ENCODE measurements at places on chromosomes 2 and 18.

DNA sequence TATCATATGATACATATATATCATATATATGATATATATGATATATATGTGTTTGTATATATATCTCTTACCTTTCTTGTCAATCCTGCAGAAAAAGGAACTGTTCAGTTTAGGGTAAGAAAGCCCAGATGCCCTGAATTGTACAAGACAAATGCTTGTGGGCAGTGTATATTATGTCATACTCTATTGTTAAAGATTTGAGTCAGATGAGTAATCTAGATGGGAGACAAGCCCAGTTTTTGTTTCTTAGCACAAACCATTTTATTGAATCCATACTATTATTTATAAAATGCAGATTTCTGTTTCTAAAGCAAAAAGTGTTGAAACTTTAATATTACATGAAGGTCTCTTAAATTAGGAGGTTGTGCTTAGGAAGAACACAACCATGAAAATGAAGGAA lies 90.6 kb downstream of the VRK2 start:
- no peak for DNase-seq

DNA sequence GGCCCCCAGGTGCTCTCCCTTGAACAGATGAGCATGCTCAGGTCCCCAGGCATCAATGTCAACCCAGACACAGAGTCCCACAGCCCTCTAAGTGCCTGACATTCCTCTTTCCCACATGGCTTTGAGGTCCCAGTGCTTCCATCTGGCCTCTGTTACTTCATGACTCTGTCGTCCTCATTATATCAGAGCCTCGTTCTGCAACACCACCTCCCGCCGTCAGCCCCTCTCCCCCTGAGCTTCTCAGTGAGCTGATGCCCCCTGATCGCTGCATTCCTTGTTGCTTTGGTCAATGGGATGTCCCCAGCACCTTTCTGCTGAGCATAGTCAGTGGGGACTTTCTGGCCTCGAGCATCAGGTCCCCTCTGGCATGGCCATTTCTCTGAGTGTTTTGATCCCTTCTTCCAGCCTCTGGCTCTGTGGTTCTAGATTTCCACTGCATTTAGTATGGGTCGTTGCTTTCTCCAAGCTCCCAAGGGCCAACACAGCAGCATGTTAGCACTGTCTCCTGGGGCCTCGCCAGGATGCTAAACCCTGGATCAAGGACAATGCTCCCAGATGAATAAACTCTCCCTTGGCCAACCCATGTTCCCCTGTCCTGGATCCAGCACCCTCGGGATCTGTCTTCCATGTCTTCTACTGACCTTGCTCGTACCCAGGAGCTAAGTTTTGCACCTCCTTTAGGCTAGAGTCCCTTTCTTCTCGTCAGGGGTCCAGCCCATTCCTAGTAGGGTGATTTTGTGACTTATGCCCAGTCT lies 143.2 kb upstream of the TWIST2 start:
- no peak for DNase-seq

DNA sequence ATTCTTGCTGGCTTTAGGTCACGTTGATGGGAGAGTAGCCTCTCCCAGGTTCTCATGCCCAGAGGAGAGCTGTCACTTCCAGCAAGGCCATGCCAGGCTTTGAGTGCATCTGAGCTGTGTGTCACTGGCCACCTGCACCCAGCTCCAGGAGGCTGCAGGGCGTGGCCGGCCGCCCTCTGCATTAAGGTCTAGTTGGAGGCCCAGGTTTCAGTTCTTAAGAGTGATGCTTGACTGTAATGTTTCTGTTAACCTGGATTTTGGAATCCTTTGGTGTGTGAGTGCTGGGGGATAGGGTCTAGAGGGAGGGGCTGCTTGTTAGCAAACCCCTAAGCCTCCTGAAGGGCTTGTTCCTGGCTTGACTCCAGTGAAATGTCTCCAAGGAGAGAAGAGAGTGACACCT lies 140.1 kb downstream of the ACOXL start:
- no peak for DNase-seq

DNA sequence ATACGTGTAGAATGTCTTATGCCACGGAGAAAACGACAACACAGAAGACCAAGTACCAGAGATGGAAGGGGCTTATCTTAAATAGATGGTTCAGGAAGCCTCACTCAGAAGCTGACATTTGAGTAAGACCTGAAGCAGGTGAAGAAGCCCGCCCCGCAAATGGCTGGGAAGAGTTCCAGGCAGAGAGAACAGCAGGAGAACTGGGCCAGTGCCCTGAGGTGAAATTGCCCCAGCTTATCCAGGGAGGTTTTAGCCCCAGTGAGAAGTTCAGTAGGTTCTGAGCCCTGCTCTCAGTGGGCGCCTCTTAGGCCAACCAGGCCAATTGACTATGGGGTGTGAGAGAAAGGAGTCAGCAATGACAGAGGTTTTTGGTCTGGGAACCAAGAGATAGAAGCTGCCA lies 166.1 kb upstream of the FOSL2 start:
- DNase-seq, result no peak

- DNase-seq, result no peak
Observed at GRCh38 chr2:214881647-214882202, 72.2 kb upstream of the BARD1 start.

DNA sequence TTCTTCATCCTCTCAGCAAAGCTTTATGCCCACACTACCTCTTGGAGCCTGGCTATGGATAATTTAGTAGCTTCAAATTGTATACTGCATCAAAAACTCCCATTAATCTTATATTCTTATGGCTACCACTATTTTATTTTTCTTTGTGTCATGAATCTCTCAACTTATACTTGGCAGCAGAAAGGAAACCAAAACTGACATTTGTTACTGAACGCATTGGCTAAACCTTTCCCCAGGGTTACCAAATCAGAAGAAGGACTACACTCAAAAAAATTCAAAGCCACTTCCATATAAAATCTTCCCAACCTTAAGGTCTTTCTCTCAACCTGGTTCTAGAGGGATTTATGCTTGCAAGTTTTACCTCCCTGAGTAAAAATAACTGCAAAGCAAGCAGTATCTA lies 97.0 kb upstream of the REG3G start:
- no peak for DNase-seq

GRCh38 chr2:152307863-152308262 lies 27.1 kb upstream of the FMNL2 start:
- no peak for DNase-seq

GRCh38 chr2:197828464-197829135 lies 24.2 kb downstream of the PLCL1 start:
- DNase-seq, result no peak

DNA sequence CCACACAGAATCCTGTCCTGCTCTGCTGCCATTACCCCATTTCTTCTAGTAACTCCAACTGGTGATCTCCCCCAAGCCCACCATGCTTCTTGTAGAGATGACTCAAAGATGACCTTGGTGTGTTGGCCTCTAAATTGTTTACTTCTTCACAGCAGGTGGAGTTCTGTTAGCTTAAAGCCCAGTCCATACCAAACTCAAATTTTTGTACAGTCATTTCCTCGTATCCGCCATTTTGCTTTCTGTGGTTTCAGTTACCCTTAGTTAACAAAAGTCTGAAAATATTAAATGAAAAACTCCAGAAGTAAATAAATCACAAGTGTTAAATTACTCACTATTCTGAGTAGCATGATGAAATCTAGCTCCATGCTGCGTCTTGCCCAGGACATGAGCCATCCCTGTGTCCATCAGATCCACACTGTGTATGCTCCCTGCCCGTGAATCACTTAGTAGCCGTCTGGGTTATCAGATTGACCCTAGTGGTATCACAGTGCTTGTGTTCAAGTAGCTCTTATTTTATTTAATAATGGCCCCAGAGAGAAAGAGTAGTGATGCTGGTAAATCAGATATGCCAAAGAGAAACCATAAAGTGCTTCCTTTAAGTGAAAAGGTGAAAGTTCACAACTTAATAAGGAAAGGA lies 133.3 kb upstream of the NOL4 start:
- no peak for DNase-seq

DNA sequence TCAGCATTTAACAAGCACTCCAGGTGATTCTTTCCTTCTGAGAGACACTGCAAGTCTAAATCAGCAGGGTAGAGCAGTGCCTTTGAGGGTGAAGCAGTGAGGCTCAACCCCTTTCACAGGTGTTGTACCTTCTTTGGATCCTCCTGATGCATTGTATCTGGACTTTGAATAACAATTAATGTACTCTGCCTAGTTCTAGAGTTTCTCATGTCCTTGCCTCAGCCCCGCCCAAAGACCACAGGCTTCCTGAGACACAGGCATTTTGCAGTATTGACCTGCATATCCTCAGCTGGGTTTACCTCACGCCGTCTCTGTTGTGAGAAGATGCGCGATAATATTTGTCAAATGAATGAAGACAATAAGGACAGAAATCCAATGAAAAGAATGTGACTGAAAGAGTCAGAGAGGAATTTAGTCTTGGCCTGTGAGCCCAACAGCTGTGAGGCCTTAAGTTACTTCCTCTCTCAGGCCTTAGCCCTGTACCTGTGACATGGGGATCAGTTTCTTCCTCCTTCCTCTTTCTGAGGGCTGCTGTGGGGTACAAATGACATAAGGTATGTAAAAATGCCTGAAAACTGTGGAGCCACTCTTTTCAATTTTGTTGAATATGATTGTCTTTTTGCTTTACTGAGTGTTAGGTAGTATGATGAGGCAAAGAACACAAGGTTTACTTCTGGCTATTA lies 43.7 kb downstream of the WIPF1 start:
- no peak for DNase-seq

DNA sequence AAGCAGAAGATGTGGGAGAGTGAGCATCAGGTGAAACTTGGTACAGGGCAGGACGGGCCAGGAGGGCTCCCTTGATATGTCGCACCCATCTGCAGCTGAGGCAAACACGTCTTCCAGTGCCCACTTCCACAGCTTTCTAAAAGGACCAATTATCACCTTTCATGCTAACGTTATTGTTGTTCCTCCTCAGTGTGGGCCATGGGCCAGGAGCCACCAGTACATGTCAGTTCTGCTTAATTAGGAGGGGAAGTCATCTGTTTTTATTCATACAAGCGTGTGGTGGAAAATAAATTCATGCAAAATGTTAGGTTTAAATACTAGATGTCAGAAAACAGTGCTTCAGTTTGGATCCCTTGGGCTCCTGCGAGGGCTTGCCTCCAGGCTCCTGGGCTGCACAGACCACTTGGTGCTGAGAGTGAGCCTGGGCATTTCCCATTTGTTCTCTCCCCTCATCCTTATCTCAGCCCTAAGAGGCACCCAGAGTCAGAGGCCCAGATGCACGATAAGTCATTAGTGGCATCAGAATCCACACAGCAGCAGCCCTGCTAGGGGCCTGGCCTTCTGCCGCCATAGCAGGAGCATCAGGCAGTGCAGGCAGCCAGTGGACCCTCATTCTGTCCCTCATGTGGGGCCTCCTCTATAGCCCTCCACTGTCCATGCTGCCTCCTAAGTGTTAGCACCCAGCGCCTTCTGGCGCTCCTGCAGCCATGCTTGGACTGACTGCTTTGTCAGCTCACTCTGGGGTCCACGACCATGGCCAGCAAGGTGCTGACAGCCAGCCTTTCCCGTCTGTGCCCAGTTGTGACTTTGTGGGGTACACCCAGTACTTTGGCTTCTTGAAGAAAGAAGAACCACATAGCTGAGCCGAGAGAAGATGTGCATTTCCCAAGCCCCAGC lies 539.8 kb upstream of the RAB6C start:
- DNase-seq, result no peak

DNA sequence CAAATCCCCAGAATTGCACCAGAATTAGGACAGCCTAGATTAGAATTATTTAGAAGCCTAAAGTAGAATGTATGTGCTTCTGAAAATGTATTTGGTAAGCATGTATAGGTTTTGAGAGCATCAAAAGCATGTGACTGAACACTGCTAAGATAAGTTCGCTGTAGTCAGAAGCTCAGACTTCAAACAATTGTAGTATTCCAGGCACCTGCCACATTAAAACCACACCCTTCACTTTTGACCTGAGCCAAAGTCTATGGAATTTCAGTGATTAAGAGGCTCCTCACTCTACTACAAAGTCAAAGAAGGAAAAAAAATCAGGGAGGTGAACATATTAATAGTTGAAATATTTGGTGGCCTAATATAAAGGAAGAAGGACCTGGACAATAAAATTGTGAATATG lies 8.2 kb downstream of the KCNJ3 start:
- DNase-seq, result no peak

- no peak for DNase-seq
Observed at GRCh38 chr2:17479875-17480274, 38.4 kb downstream of the RAD51AP2 start.

DNA sequence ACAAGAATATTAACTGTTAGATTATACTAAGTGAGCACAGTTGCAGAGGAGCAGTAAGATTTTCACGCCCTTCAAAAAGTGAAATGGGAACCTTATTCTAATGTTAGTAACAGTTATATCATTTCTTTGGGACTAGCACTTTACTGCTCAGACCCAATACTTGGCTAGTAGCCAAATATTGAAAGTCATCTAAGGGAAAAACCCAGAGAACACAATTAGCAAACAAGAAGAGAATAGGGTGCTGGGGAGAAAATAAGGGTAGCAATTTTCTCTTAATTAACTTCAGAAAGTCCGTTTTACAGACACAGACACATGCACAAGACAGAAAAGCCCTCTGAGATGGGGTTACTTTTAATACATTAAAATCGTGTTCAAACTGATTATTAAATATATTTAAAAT lies 71.8 kb downstream of the ID2 start:
- DNase-seq, result no peak

DNA sequence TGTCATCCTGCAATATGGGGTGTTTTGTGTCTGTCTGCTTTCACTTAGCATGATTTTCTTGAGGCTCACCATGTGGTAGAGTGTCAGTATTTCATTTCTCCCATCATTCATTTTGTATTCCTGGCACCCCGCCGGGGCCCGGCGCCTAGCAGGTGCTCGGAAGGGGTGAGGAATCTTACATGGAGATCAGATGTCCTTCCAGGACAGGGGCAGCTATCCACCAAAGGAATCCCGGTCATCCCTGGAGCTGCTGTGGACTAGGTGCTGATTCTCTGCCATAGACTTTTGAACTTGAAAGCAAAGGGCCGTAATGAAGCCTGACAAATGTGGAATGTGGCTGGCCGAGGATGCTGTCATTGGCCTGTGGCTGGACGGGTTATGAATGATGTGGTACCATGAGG lies 2.4 kb downstream of the PRELID3A start:
- no peak for DNase-seq

GRCh38 chr2:67283641-67284040 lies 113.5 kb upstream of the ETAA1 start:
- no peak for DNase-seq

DNA sequence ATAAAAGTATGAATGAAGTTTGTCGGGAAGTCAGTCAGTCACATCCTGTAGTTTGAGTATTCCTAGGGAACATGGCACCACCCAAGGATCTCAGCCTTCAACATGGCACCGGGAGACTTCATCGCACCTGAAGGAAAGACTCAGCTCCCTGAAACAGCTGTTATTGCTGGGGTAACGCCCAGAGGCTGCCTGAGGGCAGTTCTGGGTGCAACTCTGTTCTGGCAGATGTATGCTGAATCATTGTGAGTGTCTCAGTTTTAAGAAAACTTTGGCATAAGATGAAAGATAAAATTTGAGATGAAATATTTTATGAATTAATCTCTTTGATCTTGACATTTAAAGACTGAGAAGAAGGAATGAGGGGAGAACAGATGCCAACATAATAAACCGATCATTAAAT lies 49.9 kb upstream of the SERPINB2 start:
- no peak for DNase-seq

GRCh38 chr2:96531872-96532505 lies 4.6 kb upstream of the ARID5A start:
- DNase-seq, result peak; percentile 91
